ENCODE measurements at places on chromosomes 4 and X.

- DNase-seq: no peak
Observed at GRCh38 chr4:136112116-136112515, 1420.2 kb downstream of the PCDH18 start.

- no peak for DNase-seq
Observed at GRCh38 chr4:158163941-158164767, 8.7 kb downstream of the GASK1B start.

- no peak for DNase-seq
Observed at GRCh38 chr4:90990284-90990683, 863.1 kb downstream of the CCSER1 start.

DNA sequence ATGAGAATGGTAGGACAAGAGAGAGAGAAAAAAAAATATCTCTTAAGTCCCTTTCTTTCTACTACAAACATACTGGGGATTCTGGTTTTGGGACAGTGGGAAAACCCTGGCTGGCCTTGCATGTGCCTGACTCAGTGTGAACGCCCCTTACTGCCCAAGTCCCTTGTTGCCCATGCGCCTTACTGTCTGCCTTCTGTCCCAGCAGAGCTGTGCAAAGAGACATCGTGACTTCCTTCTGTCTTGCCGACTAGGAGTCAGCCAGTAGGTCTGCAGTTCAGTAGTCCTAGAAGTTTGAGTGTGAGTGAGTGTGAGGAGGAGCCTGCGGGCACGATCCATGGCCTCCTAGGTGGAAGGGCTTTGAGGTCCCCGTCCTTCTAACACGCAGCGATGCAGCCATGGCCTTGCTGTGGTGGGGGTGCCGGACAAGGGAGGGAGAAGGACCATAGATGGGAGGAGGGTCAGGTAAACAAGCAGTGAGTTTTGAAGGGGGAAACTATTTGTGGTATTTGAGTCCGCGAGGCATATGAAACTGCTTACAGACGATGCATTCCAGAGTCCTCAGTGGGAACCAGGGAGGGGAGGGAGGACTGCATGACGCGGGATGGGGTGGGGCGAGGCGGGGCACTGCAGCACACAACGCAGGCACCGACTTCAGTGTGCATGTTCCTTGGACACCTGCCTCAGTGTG is at the start of gene XAGE2:
Gene XAGE2 (plus strand): TSS at position 654 of the 688 bp plus-strand sequence. CDS start 994 bp downstream, outside the sequence.
- DNase-seq: no peak

DNA sequence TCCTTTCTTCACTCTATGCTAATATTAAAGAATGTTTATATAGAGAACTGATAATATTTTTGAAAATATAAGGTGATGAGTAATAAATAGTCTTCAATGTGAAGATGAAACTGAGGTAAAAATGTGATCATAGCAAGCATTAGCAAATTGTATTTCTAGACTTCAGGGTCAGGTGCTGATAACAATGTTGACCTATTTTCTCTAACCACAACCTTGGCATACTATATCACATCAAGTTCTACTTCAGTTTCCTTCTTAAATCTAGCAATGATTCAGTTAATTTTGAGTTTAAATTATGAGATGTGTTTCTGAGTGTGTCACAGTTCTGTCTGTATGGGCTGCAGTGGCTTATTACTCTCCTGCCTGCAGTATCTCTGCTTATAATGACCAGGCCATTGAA is 209.4 kb downstream of the RAPGEF2 start:
- no peak for DNase-seq

- DNase-seq: no peak
Observed at GRCh38 chr4:74134500-74134852, 23.4 kb upstream of the MTHFD2L start.

GRCh38 chrX:19990151-19990555 is 708 bp downstream of the BCLAF3 start:
- DNase-seq: peak; percentile 35

- DNase-seq: no peak
Observed at GRCh38 chr4:3716631-3717235, 49.5 kb upstream of the ADRA2C start.

DNA sequence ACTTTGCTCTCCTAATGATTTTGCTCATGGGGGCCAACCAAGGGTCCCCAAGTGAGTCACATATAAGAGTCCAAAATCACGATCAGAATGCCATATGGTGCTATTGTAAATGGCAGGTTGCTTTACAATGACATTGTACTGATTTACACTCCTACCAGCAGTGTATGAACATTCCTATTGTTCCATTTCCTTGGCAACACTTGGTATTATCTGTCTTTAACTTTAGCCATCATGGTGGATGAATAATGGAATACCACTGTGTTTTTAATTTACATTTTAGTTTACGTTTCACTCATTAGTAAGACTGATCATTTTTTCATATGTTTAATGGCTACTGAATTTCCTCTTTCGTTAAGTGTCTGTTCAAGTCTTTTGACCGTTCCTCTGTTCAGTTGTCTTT is 96.5 kb downstream of the NYX start:
- no peak for DNase-seq

GRCh38 chr4:172851534-172851933 is 317.1 kb upstream of the GALNT7 start:
- no peak for DNase-seq

DNA sequence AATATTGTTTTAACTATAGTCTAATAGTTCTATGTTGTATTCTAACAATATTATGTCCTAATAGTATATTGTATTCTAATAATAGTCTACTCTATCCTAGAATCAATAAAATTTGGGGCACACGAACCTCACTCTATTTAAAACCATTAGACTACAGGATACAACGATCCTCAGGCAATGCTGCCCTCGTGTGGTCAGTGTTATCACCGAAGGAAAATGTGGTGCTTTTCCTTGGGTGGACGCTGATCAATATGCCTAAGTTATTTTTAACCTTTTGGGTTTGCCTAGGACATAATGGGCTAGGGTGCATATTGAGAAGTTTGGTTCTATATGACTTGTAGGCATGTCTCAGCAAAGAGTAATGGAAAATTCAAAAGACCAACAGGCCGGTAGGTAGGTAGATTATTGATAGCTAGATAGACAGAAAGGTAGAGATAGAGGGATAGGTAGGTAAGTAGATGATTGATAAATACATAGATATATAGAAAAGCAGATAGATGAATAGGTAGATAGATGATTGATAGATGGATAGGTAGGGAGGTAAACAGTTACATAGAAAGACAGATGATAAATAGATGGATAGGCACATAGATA is 75.1 kb downstream of the PRKX start:
- DNase-seq: peak; percentile 52
